Activated CD4-positive, alpha-beta T cell treated with anti-CD3 and anti-CD28 coated beads, Interleukin-2, amount 10 ng/mL, durations not matched to agents 24 days and 14 days (primary cell): ENCODE measurements at places on chromosomes 4 and X. TPM values are rescaled to one million over a fixed set of nuclear protein-coding genes. Genes with fewer than 3 reads are reported as not detected.

DNA sequence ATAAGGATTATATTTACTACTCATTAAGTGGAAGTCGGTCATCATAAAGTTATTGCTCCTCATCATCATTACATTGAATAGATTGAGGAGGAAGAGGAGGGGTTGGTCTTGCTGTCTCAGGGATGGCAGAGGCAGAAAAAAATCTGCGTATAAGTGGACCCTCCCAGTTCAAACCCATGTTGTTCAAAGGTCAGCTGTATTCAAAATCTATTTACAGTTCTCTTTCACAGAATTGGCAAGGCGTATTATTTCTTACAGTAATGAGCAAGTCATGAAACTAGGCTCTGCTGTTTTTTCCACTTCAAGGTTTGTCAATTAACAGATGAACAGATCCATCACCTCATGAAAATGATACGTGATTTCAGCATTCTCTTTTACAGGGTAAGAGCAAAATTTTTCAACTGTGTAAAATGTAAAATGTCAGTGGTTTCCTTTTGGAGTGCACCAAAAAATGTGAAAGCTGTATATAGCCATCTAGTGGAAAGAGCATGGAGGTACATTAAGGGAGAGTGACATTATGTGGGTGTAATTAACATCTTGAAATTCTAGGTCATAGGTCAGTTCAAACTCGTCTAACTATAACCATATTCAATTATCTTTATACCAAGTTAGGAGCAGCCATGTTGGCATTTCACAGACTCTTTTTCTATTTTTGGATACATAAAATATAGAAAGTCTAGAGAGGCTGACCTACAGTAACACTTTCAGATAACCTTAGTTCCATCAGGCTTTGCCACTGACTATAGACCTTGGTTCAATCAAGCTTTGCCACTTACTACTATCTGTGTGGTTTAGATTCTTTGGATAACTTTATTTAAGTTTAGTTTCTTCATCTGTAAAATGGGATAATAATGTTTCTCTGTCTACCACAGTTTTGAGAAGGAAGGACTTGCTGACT is 30.1 kb downstream of the NEIL3 start:
- peak; percentile 62 for DNase-seq

DNA sequence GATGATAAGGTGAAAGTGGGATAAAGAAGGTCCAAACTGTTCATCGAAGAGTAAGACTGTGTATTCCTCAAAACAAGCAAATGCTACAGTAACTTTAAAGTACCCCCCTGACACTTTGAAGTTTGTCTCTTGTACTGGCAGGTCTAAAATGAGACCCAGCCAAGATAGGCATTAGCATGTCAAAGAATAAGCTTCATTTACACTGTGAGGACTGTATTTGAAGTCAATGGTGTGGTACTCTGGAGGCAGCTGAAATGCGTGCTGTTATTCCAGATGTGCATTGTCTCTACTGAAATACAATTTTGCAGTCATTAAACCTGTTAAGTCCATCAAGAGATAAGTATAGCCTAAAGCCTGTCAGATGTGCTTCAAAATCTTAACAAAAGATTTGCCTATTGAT is 288.9 kb upstream of the TECRL start:
- no peak for DNase-seq

Gene SMPX
- not detected in 2 replicates for total RNA-seq

Gene APOO
- total RNA-seq = 27.1 and 33.7 TPM in 2 replicates

GRCh38 chrX:63652086-63652765 is 132.8 kb downstream of the ARHGEF9 start:
- no peak for DNase-seq

Gene CXCL11
- total RNA-seq = 0.54 TPM in 1 of 2 replicates, not detected in the other

DNA sequence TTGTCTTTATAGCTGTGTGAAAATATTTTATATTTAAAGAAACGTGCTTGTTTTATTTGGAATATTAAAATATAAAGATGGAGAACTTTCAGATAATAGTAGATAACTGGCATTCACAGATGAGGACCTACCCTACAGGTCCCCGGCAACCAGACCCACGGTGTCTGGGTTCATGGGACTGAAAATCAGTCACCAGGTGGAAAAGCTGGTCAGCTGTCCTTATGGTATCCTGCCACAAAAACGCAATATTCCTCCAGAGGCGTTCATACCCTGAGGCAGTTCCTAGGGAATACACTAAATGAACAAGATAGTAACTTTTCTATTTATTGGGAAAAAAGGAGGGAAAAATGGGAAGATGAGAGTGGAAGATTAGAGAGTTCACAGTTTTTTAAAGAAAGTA is 1.2 kb downstream of the TLR6 start:
- no peak for DNase-seq

- DNase-seq = no peak
These were observed 218.3 kb downstream of the SOWAHB start for GRCh38 chr4:76679691-76680090.

Gene TENT5D
- total RNA-seq = not detected in 2 replicates
